ENCODE measurements at places on chromosomes 6 and 20.

GRCh38 chr6:82989736-82990290 lies 75.8 kb downstream of the UBE3D start:
- DNase-seq: no peak

DNA sequence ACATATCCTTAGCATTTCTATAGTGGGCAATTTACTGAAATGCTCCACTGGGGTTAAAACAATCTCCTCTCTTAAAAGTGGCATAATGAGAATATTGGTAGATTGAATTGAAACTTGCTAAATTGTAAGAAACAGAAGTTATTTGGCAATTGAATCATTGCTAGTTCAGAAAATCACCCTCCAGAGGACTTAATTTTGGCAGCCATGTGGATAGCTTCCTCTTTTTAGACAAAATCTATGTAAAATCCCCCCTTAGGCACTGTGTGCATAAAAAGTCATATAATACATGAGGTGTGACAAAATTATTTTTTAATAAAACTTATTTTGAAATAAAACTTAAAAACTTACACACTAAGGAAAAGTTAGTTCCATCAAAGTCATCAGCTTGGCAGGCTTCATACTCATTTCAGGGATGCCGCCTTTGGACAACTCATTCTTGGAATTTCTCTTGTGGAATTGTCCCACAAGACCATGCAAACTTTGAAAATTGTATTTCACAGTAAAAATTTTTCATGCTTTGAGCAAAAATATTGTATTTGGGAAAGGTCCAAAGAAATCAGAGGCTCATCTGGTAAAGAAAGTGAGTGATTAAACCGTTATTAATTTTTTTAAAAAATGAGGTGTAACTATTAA lies 473.0 kb downstream of the BCKDHB start:
- no peak for DNase-seq

GRCh38 chr6:73078908-73079610 lies 146.2 kb downstream of the KHDC1L start:
- DNase-seq: no peak

DNA sequence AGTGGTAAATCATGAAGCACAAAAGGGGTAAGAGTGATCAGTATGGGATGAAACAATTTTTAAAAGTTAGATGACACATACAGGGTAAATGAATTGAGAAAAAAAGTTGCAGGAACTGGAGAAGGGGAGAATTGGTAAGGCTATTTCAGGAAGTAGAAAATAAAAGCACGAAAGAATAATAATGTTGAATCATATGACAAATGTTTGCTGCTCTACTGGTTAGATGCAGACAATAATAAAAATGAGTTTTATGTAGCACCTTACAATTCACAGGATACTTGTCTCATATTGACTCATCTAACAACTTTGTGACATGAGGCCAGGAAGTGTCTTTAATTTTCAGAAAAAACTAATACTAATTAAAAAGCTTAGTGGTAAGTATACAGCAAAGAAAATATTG lies 566.5 kb upstream of the MARCKS start:
- no peak for DNase-seq

DNA sequence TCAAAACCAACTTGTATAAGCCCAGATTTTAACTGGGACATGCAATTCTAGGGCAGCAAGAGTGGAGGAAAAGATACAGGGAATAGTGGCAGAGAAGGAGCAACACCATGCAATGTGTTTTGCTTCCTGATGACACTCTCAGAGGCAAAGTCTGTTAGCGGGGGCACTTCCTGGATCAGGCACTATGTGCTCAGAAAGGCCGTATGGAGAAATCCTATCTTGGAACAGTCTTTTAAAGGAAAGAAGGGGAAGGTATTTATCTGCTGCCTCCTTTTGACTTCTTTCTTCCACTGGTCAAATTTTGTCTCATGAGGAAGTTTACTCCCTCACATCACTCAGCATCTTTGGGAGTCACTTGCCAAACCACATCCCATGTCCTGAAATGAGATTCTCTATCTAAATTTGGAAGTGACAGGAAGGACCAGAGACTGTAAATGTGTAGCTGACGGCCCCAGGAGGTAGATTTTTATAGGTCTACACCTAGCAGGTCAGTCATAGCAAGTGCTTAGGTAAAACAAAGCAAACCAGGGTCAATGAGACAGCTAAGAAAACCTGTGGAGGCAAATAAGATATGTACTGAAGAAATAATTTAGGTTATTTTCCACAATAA lies 91.7 kb upstream of the ELOVL5 start:
- DNase-seq: no peak

GRCh38 chr6:37170273-37171200 lies 585 bp downstream of the PIM1 start:
- DNase-seq: peak; percentile 88
